Spleen (tissue), 13 donors: ENCODE measurements at places on chromosomes 11 and 22. TPM values are rescaled to one million over a fixed set of nuclear protein-coding genes. Genes with fewer than 3 reads are reported as not detected.

DNA sequence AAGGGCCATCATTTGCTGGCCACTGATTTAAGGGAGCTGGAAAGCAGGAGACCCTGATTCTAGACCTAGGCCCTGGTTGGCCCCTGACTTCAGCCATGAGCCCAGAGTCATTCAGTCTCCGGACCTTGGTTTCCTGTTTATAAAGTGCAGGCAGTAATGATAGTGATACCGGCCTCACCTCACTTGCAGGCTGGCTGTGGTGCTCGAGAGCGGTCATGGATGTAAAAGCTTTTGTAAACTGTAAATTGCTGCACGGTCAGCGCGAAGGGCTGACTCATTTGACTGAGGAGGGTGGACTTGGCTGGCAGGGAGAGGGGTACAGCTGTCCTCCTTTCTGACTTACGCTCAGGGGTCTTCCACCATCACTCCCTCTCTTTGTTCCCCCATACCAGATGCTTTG lies 37.4 kb downstream of the FBLN1 start:
- no peaks in the 10 kb centered on the region for H3K4me1 ChIP-seq
- H3K27me3 ChIP-seq: no peaks in the 10 kb centered on the region
- H3K36me3 ChIP-seq: no peaks in the 10 kb centered on the region

GRCh38 chr22:31912407-31912743 lies 32.0 kb upstream of the YWHAH start:
- peaks cover 21% of the 10 kb centered on the region for H3K36me3 ChIP-seq
- peaks cover 9% of the 10 kb centered on the region for H3K4me1 ChIP-seq
- no peak overlapping the region for H3K27ac ChIP-seq
- no peak overlapping the region for H3K4me3 ChIP-seq

GRCh38 chr11:27656806-27657483 lies 43.3 kb downstream of the BDNF start:
- DNase-seq: no peak
- H3K27me3 ChIP-seq: no peaks in the 10 kb centered on the region
- H3K36me3 ChIP-seq: no peaks in the 10 kb centered on the region
- no peak overlapping the region for H3K4me3 ChIP-seq

DNA sequence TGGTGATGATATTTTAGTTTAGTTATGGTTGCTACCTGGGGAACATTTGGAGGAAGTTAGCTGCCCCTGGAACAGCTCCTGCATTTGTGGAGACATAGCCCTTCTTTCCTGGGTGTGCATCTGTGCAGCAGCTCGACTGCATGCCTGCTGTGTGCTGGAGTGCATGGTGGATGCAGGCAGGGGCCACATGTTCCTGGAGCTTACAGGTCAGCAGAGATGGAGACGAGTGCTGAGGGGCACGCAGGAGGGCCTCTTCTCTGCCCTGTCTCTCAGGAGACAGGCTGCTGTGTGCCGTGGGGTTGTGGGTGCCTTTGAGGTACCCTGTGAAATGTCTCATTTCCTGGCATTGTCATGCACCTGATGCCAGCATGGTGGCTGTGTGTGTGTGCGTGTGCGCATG lies 87.5 kb downstream of the TBC1D22A start:
- DNase-seq: no peak
- H3K4me3 ChIP-seq: no peak overlapping the region
- no peaks in the 10 kb centered on the region for H3K27me3 ChIP-seq
- peaks cover 25% of the 10 kb centered on the region for H3K4me1 ChIP-seq

Gene FGF4
- not detected for total RNA-seq
